ENCODE measurements at places on chromosomes 12 and 14. TPM values are rescaled to one million over a fixed set of nuclear protein-coding genes. Genes with fewer than 3 reads are reported as not detected.

DNA sequence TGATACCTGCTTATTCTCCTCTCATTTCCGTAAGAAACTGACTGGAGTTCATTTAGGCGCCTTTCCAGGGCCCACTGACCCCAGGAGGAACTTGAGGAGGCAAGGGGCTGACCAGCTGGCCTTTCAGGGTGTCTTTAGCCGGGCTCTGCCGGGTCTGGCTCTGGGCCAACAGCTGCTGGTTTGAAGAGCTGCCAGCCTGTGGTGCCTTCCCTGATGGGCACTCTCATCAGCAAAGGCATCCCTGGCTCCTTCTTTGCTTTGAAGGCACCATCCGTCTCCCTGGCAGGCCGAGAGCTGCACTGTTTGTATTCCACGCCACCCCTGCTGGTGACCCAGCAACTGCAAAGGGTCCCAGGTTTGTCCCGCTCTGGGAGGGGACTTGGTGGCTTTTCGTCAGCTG is 42.0 kb downstream of the IQSEC3 start:
- no peak for DNase-seq

Gene PRH2
- not detected for total RNA-seq

DNA sequence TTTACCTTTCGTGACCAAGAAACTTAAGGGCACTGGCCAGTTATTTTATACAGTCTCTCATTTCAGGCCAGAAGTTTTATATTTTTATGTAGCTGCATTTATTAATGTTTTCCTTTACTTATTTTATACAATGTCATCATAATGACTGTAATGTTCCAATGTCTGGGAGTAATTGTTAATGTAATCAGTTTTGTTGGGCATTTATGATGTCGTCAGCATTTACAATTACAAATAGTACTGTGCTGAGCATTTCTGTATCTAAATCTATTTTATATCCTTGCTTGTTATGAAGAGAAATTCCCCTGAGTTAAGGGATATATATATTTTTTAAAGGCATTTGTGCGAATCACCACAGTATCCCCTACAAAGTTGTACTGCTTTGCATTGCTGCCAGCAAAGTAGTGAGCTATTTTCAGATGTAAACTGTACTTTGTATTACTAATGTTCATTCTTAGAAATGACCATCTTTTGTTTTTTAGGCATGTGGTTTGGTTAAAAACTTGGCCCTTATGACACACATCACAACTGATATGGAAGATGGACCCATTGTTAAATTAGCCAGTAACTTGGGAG is 74.4 kb downstream of the POLR3B start:
- DNase-seq: no peak

DNA sequence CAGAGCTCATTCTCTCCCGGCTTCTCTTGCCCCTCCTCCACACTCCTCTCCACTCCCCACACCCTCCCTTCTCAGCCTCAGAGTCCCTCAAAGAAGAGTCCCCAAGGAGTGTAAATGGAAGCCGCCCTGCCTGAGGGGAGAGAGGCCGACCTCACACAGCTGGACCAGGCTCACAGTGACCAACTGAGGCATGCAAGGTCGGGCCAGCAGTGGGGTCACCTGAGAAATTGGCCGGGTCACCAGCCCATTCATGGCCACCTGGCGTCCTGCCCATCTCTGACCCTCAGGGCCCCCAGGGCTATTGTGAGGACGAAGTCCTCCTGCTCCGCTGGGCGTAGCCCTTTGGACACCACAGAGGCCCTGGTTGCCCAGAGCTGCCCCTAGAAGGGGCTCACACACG is 49.5 kb upstream of the NUAK1 start:
- no peak for DNase-seq

DNA sequence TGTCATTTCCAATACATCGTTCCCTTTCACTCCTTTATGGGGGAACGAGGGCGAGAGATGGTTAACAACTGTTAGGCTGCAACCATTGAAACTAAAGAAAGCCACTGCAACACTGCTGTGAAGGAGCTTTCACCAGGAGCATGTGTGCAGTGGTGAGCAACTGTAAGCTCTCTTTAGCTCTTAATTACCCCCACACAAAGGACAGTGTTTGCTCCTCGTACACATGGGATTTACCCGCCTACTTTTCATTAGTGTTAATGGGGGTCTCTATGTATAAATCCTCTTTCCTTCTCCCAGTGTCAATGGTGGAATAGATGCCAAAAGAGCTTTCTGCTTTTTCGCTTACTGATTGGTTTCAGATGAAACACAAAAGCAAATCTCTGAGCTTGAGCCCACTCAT is 343.1 kb downstream of the FLRT2 start:
- no peak for DNase-seq

Gene OASL
- 0.46 TPM for total RNA-seq

- no peak for DNase-seq
These were observed 152.3 kb upstream of the OTX2 start for GRCh38 chr14:56962444-56963080.

Gene PTMS
- 61.3 TPM for total RNA-seq

DNA sequence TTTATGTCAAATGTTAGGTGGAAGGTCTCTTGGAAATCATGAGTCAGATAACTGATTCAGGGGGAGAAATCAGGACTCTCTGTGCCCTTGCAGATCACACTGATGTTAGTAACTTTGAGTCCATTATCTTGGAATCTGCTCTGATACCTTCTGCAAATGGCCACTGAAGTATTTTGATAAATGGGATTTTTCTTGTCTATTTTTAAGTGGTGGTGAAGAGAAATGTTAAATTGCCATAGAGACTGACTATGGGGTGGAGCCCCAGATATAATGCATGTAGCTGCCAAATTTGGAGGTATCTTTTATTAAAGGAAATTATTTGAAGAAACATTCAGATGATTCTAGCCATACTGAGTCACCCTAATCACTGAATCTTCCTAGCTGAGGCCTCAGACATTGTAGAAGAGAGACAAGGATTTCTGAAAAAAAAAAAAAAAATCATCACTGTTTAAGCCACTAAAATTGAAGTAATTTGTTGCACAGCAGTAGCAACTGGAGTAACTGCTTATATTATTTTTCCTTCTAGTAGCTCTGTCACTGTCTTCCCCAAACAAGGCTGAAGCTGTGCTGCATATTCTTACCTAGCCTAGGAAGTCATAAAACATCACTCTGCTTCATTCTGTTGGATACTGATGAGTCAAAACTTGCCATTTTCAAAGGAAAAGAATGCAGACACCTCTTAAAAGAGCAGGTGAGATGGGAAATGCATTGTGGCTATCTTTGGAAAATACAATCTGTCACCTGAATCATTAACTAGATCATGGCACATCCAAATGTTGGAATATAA is 36.0 kb upstream of the CLEC14A start:
- DNase-seq: no peak

Gene OR5AU1
- not detected for total RNA-seq

DNA sequence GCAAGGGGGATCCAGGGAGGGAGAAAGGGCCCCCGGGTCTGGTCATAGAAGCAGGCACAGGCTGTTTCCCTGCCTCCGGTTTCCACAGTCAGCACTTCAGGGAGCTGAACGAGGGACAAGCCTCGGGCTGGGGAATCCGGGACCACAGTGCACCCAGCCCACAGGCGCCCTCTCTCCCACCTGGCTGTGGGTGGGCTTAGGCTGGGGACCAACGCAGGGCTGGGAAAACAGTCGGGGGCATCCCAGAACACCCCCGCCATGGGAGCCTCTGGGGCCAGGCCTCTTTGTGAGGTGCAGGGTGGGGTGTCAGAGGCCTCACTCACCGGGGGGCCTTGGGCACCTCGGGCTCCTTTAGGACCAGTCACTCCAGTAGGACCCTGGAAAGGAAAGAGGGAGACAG is 16.3 kb downstream of the TMEM106C start:
- no peak for DNase-seq

DNA sequence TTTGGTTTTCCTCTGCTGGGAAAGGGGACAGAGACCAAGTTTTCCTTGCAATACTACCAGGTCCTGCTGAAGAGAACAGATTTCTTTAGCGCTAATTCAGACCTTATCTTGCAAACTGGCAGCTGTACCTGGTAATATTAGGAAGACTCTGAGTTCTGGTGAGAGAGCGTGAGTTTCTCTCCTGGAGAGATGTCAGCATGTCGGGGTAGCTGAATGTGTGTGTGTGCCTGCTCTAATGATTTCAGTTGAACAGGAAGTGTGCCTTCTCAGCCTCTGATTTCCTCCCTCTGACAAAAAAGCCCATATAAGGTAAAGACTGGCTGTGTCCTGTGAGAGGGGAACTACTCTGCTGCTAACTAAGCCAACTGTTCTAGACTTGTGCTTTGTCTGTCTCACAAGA is 10.3 kb upstream of the ERP27 start:
- peak; percentile 94 for DNase-seq

Gene TSPAN8
- 0.18 TPM for total RNA-seq

Gene GLI1
- 0.07 TPM for total RNA-seq

Gene LTBP2
- total RNA-seq: 122 TPM

DNA sequence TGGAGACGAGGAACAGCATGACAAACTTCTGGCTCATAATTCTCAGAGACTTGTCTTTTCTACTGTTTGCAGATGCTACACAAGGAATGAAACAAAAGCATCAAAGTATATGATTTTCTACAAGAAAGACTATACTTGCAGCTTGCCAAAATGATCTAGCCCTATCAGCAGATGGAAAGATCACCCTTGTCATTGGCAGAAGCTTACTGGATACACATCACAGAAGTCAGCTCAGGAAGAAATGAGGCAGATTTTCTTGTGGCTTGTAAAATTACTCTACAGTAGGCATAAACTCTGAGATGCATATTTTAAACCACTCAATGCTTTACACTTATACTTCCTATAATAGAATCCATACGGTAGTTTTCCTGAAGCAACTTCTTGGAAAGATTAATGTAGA is 20.6 kb downstream of the E2F7 start:
- no peak for DNase-seq

Gene NPFF
- total RNA-seq: not detected

GRCh38 chr12:91695964-91696363 is 449.7 kb downstream of the BTG1 start:
- no peak for DNase-seq

- no peak for DNase-seq
These were observed 1.6 kb upstream of the CMAS start for GRCh38 chr12:22044391-22044790.

DNA sequence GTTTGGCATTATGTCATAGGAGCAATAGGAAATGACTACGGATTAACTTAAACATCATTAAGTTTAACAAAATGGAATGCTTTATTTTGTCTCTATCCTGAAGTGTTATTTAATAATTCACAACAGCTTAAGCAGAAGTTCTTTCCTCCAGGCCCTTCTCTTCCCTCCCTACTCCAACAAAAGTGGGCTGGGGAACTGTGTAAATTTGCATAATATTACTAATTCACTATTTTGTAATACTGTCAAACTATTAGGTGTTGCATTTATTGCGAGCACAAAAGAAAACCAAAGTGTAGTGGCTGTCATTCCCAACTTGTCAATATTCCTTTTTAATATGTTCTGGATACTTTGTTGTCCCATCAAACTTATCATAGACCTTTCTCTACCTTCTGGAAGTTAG is 69.8 kb downstream of the ATG14 start:
- DNase-seq: no peak

DNA sequence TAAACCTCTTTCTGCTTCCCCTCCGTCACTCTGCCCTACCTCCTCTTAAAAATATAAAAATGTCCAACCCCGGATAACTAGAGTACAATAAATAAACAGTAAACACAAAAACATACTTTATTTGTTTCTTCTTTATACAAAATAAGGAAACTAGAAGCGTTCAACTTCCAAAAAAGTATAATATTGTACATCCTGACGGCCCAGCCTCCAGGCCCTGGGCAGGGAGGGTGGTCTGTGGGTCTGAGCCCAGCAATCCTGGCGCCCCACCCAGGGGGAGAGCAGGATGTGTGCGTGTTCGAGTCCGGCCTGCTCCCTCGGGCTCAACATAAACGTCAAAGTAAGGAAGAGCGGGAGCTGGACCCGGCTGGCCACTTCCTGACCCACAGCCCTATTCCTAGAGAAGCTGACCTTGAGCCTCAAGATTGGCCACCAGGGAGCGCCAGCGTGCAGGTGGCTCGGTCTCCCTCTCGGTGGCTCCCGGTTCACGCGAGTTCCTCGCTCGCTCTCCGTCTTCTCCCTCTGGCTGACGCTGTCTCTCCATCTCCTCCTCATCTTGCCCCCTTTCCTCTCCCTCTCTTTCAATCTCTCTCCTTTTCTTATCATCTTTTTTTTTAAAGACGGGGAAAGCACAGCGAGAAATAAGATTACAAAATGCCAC is 9.4 kb downstream of the LHX5 start:
- peak; percentile 27 for DNase-seq

Gene FGF23
- total RNA-seq: not detected

Gene HCAR1
- under 0.01 TPM for total RNA-seq

DNA sequence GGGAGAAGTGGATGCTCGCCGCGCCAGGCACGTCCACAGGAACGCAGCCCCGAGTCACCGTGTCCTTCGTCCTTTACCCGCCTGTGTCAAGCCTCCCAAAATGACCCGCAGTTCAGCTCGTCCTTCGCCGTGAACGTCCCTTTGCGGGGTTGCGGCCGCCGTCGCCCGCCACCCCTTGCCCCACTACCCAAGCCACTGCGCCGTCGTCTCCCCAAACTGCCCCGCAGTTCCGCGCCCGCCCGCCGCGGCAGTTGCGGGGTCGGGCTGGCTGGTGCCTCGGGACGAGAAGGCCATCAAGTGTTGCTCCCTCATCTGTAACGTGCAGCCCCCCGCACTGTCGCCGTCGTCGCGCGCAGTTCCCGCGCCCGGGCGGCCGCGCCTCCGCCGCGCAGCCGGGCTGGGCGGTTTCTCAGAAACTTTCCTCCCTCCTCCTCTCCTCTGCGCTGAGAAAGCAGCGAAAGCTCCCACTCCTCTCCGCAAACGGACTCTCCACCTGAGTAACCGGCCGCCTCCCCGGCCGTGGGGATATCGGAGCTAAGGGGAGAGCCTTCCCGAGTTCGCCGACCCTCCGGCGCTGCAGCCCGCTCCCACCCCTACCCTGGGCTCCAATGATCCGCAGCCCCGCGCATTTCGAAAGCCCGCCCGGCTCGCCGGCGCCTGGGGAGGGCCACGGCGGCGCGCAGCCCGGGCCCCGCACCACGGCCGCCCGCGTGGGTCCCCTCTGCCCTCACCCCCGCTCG is 6.7 kb downstream of the CDKN1B start:
- DNase-seq: no peak

DNA sequence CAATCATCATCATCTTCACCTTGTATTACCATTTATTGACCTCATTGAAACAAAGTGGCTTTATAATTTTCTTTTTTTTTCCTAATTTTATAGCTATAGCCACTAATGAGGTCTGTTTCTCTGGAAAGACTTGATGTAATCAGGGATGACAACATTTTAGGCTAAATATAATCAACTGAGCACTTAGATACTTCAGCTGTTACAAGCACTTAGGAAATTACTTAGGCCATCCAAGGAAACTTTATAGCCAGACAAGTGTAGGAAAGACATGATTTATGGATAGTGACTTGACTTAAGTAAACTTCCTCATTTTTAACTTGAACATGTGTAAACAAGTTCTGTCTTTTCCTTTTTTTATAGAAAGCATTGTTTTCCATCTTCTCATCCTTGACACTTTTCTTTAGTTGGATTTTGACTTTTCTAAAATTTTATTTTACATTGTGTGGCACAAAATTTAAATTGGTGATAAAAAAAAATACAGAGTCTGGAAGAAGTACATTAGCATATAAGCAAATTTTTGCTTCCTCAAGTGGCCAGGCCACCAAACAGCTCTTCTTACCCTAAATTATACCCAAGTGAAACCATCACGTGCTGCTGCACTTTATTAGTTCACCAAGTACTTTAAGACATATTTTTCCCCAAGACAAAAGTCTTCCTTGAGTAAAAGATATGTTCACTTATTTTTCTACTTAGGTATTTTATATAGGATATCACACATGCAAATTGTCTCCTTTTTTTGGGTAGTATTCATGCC is 15.1 kb downstream of the CPNE8 start:
- no peak for DNase-seq
